ENCODE measurements at places on chromosomes 5 and 9. TPM values are rescaled to one million over a fixed set of nuclear protein-coding genes. Genes with fewer than 3 reads are reported as not detected.

Gene CD74
- 8.9 TPM for total RNA-seq

Gene ST8SIA4
- not detected for total RNA-seq

Gene APBA1
- total RNA-seq = 0.20 TPM

Gene FBN2
- total RNA-seq = 0.42 TPM

Gene PCYOX1L
- total RNA-seq = 15.9 TPM

Gene PDZD2
- 0.37 TPM for total RNA-seq

Gene PCDHA9
- total RNA-seq = not detected

Gene PRDM9
- not detected for total RNA-seq

Gene VAV2
- total RNA-seq = 33.2 TPM

Gene SCGB3A2
- total RNA-seq = not detected

DNA sequence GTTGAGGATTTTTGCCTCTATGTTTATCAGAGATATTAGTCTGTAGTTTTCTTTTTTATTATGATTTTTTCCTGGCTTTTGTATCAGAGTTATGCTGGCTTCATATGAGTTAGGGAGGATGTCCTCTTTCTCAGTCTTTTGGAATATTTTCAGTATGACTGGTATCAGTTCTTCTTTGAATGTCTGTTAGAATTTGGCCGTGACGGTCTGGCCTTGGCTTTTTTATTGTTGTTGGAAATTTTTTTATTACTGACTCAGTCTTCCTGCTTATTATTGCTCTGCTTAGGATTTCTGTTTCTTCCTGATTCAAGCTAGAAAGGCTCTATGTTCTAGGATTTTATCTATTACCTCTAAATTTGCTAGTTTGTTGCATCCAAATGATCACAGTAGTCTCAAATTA lies 421.9 kb downstream of the CDH10 start:
- no peak for DNase-seq
- H3K36me3 ChIP-seq = no peaks in the 10 kb centered on the region
- no peaks in the 10 kb centered on the region for H3K4me1 ChIP-seq
- H3K27me3 ChIP-seq = no peaks in the 10 kb centered on the region
- no peak overlapping the region for H3K27ac ChIP-seq
- H3K4me3 ChIP-seq = no peak overlapping the region

DNA sequence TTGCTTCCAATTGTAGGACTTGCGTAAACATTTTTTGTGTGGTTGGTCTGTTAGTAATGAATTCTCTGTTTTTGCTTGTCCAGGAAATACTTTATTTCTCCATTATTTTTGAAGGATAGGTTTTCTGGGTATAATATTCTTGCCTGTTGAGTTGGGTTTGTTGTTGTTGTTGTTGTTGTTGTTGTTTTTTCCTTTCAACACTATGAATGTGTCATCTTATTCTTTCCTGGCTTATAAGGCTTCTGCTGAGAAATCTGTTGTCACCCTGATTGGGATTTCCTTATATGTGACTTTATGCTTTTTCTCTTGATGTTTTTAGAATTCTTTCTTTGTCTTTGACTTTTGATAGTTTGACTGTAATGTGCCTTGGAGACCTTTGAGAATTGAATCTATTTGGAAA lies 39.8 kb downstream of the SLF1 start:
- DNase-seq = no peak
- H3K27me3 ChIP-seq = no peaks in the 10 kb centered on the region
- H3K36me3 ChIP-seq = peaks cover 21% of the 10 kb centered on the region
- H3K4me3 ChIP-seq = no peak overlapping the region

DNA sequence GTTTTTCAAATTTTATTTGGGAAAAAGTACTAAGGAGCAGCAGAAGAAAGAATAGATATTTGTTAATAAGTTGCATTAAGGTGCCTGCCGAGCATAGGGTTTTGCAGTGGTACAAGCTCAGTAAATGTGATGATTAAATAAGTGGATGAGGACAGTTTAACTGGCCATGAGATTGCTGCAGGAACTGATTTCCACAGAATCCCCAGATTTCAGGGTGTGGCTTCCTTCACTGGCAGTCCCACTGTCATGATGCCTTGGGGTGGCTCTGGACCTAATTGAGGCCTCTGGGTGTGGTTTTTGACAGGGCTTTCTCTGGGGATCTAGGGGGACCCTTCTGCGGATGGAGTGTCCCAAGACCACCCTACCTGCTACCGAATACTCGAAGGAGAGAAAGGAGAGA lies 1.4 kb downstream of the PHF24 start:
- peaks cover 56% of the 10 kb centered on the region for H3K27me3 ChIP-seq
- H3K4me1 ChIP-seq = no peaks in the 10 kb centered on the region
- H3K27ac ChIP-seq = no peak overlapping the region
- no peaks in the 10 kb centered on the region for H3K36me3 ChIP-seq
- no peak overlapping the region for H3K4me3 ChIP-seq

DNA sequence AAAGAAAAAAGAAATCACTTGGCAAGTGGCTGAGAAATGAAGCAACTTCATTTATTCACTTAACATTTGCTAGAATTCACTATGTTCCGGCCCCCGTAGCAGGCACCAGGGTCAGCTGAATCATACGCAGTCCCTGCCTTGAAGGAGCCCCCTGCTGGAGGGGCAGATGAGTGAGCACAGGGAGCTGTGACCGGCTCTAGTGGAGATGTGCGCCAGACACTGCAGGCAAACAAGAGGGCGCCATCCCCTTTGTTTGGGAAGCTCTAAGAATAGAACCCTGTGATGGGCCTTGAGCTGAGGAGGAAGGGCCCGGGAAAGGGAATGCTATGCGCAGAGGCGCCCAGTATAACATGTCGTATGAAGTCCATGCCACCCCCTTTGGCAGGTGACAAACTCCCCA lies 20.2 kb upstream of the RPL26L1 start:
- no peaks in the 10 kb centered on the region for H3K4me1 ChIP-seq
- no peaks in the 10 kb centered on the region for H3K36me3 ChIP-seq
- no peak overlapping the region for H3K4me3 ChIP-seq
- no peaks in the 10 kb centered on the region for H3K27me3 ChIP-seq

DNA sequence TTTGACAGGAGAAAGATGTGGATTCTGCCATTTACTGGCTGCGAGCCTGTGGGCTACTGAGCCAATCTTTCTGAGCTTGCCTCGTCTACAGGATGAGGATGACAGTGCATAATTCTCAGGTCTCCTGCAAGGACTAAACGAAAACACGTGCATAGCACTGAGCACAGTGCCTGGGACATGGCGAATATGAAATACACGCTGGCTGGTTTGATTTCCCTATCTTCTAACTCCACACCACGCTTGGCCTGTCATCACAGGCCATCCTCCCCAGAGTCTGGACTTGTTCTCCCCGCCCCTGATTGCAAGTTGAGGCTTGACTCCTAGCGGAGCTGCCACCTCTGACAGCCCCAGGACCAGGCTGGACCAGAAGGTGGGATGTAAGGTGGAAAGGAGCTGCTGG lies 37.9 kb downstream of the ARPC5L start:
- H3K4me3 ChIP-seq = no peak overlapping the region
- no peaks in the 10 kb centered on the region for H3K36me3 ChIP-seq
- no peaks in the 10 kb centered on the region for H3K4me1 ChIP-seq
- no peak for DNase-seq
- no peaks in the 10 kb centered on the region for H3K27me3 ChIP-seq
- H3K27ac ChIP-seq = no peak overlapping the region

DNA sequence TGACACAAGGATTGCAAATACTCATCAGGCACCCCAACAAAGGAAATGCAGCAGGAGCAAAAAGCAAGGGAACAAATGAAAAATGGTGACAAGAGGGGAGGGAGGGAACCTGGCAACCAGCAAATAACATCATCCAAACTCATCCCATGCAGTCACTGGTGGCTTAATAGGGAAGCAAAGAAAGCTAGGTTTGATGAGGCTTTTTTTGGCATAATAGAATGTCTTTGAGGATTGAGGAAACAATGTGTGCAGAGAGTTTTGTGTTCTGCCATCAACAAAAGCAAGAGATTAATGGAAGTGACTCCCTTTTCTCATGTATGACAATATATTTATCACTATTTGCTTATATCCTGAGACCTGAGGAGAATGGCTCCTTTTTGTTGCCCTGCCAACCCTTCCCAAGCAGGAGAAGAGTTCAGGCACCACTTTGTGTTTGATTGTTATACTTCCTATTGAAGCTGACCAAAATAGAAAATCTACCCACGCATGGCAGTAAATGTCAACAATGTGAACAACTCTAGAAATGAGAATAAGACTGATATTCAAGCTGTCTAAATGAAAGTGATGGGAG lies 375.7 kb downstream of the CAAP1 start:
- DNase-seq = no peak
- no peaks in the 10 kb centered on the region for H3K4me1 ChIP-seq
- no peaks in the 10 kb centered on the region for H3K36me3 ChIP-seq

GRCh38 chr5:55829956-55830355 lies 21.2 kb upstream of the IL31RA start:
- H3K36me3 ChIP-seq = no peaks in the 10 kb centered on the region
- DNase-seq = no peak
- no peak overlapping the region for H3K27ac ChIP-seq
- H3K27me3 ChIP-seq = no peaks in the 10 kb centered on the region
- no peak overlapping the region for H3K4me3 ChIP-seq
- H3K4me1 ChIP-seq = no peaks in the 10 kb centered on the region

GRCh38 chr5:81265101-81265500 lies 32.0 kb downstream of the CKMT2 start:
- H3K36me3 ChIP-seq = no peaks in the 10 kb centered on the region
- no peak overlapping the region for H3K4me3 ChIP-seq
- no peak overlapping the region for H3K27ac ChIP-seq
- no peak for DNase-seq

DNA sequence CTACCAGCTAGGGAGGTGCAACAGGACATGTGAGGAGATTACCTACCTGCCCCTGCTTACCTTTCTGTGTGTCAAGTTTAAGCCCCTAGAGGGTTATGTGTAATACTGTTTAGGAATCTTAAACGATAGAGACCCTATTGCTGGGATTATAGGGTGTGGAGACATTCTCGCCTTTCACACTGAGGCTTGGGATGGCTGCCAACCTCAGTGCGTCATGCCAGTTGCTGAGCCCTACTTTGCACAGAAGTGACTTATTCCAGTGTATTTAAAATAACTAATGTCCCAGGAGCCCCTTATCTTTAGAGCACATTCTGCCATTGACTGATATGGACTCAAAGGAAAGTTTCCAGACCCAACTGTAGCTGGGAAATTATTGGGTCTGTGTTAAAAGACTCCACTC lies 76.6 kb upstream of the XPA start:
- H3K27ac ChIP-seq = no peak overlapping the region
- no peak overlapping the region for H3K4me3 ChIP-seq
- no peak for DNase-seq
- no peaks in the 10 kb centered on the region for H3K27me3 ChIP-seq
- no peaks in the 10 kb centered on the region for H3K36me3 ChIP-seq
- H3K4me1 ChIP-seq = no peaks in the 10 kb centered on the region

GRCh38 chr5:88657136-88657535 lies 225.8 kb downstream of the MEF2C start:
- no peak overlapping the region for H3K27ac ChIP-seq
- H3K4me3 ChIP-seq = no peak overlapping the region
- H3K27me3 ChIP-seq = no peaks in the 10 kb centered on the region
- DNase-seq = no peak
- H3K4me1 ChIP-seq = no peaks in the 10 kb centered on the region

DNA sequence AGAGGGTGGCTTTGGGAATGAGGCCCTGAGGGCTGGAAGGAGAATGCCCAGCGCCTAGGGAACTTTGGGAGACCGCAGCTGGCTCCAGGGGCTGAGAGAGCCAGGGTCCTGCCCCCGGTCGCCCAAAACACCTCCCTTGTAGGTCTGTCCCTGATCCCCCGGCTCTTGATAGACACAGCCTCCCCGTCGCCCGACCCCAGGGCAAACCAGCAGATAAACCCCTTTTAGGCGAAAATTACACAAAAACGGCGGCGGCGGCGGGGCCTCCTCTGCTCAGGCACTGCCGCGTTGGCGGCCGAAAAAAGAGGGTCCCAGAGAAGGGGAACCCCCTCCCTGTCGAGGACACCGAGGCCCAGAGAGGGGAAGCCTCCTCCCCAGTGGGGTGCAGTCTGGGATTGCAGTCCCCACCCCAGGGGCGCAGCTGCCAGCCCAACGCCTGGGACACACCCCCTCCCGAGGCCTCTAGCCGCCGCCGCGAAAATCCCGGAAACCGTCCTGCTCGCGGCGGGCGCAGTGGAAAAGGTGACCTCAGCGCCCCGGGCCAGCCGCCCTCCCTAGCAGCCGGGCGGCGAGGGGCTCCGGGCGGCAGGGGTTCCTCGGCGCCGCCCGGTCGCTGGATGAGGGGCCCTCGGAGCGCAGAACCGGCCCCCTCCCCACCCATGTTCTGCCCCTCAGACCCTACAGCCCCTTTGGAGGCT lies 3.1 kb upstream of the BARX1 start:
- no peak overlapping the region for H3K27ac ChIP-seq
- H3K27me3 ChIP-seq = no peaks in the 10 kb centered on the region
- no peak for DNase-seq
- H3K4me1 ChIP-seq = peaks cover 6% of the 10 kb centered on the region
- H3K4me3 ChIP-seq = no peak overlapping the region

DNA sequence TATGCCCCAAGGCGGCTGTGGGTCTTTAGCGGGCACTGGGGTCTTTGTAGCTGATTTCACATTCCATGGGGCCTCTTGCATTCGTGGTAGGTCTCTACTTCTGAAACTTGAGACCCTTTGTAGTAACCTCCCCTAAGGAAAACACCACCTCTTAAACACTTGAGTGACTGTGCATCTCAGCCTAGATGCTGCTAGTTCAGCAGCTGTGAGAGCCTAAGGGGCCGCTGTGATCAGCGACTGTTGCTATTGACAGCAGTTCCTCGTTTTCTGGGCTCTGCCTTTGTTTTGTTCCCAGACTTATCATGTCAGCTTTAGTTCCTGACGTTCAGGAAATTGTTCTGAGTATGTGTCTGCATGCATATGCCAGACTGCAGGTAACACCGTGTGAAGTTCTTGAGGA lies 171.2 kb downstream of the HSPA4 start:
- no peaks in the 10 kb centered on the region for H3K36me3 ChIP-seq
- H3K4me1 ChIP-seq = peaks cover 33% of the 10 kb centered on the region
- H3K4me3 ChIP-seq = no peak overlapping the region

DNA sequence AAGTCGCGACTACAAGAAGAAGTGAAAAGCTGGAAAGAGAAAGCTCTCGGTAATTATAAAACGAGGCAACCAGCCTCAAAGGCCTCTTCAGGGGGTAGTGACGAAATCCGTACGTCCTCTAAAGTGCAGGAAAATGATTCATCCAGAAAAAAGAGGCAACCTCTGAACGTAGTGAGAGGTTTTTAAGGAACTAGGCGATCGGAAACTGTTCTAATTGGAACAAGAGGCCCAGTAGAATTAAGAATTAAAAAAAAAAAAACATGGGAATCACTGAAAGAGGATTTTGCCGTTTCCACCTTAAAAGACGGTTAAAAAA lies 1.0 kb downstream of the CSNK1A1 start:
- H3K4me3 ChIP-seq = peak overlapping the region; percentile 99
- no peak for DNase-seq
- peak overlapping the region; percentile 93 for H3K27ac ChIP-seq
- peaks cover 62% of the 10 kb centered on the region for H3K4me1 ChIP-seq

- H3K27ac ChIP-seq = no peak overlapping the region
- H3K4me3 ChIP-seq = no peak overlapping the region
- no peak for DNase-seq
- H3K36me3 ChIP-seq = no peaks in the 10 kb centered on the region
- no peaks in the 10 kb centered on the region for H3K4me1 ChIP-seq
These were observed 70.0 kb downstream of the AMBP start for GRCh38 chr9:114007991-114008666.

Data from HCT116 (cell line).